ENCODE measurements at places on chromosomes 7 and 10. TPM values are rescaled to one million over a fixed set of nuclear protein-coding genes. Genes with fewer than 3 reads are reported as not detected.

DNA sequence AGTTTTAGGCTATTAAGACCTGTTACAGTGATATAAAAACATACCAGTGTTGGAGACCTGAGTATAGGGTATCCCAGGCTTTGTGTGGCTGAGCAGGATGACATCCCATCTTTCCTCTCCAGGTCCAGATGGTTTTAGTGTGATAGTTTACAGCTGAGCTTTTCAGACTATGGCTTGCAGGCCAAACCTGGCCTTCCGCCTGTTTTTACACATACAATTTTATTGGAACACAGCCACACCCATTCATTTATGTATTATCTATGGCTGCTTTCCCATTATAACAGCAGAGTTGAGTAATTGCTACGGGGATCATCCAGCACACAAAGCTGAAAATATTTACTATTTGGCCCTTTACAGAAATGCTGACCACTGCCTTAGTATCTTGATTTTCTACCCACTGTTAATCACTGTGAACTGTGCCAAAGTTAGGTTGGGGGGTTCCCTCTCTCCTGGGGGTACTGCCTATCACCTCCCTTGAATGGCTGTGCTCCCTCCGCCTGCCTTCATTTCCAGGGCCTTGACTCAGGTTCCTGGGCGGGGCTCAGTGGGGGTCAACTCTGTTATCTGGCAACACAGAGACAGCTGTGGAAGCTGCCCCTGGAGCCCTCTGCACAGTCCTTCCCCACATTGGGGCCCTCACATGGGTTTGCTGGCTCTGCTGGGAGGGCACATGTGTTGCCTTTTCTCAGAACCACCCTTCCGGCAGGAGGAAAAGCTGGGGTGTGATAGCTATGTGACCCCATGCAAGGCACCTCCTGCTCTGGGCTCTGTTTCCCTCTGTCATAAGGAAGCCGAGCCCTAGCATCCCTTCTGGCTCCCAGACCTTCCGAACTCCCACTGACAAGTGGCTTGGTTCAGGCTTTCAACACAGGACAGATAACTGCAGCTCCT lies 40.3 kb upstream of the SH2D4B start:
- DNase-seq = peak; percentile 50

DNA sequence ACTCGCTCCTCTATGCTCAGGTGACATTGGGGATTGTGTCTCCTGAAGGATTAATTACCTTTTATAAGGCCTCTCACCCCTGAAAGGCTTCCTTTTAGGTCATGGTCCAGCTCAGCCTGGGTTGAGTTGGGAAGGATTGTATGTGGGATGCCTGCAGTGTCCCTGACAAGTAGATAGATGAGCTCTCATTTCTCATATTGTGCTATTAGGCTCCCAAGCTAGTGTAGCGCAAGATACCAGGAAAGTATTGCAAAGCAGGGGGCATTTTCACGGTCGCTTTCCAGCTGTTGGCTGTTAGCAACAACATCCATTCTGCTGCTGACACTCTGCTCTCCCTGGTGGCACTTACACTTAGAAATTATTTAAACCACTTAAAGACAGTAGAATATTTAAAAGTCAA lies 31.9 kb downstream of the NXPH1 start:
- no peak for DNase-seq

DNA sequence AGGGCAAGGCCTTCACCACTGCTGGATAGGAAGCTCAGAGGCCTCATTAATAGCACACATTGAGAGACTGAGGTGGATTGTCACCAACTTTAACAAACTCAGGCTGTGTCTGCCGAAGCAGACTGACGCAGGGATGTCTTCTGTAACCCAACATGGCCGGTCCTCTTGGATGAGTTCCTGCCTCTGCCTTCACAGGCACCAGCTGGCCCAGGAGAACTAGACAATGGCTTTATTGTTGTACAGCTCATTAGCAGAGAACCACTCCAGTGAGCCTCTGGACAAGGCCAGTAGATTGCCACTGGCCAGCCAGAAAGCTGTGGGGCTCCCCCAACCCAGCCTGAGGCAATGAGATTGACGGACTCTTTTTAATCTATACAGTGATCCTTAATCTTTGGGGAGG lies 9.4 kb downstream of the NODAL start:
- DNase-seq = peak; percentile 64

- peak; percentile 18 for DNase-seq
Measured at GRCh38 chr7:38702002-38702535, 70.9 kb upstream of the AMPH start.

GRCh38 chr7:51243631-51244030 lies 73.0 kb downstream of the COBL start:
- no peak for DNase-seq

- DNase-seq = no peak
Measured at GRCh38 chr10:68302503-68302823, 29.4 kb upstream of the HNRNPH3 start.

DNA sequence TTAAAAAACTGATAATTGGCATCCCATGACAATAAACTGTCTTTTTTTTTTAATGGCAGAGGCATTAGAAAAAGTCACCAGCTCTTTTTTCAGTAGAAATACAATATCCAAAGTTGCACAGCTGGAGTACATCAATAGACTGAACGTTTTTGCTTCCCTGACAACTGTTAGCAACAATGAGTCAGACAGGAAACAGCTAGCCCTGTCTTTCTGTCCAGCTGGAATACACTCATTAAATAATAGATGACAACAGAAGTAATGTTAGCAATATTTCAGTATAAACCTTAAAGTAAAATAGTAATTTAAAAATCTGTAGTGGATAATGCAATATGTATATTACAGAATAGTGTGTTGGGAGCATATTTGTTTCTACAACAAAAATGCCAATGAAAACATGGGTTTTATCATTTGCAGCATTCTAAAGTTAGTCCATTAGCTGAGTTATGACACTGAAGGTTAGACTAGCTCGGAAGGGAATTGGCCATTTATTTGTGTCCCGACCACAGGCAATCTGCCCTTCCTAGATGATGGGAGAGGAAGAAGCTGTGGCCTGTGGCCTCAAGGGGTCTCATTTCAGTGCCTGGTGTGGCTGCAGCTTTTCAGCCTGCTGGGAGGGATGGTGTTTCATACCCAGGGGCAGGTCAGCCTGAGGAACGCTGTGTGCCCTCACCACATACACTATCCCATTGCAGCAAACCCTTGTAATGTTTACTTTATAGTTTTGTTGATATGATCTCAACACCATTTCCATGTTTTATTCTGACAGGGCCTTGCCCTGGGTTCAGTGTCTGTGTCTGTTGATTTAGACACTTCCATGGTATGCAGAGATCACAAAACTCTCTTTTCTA lies 173.3 kb downstream of the SLC16A9 start:
- DNase-seq = peak; percentile 57

DNA sequence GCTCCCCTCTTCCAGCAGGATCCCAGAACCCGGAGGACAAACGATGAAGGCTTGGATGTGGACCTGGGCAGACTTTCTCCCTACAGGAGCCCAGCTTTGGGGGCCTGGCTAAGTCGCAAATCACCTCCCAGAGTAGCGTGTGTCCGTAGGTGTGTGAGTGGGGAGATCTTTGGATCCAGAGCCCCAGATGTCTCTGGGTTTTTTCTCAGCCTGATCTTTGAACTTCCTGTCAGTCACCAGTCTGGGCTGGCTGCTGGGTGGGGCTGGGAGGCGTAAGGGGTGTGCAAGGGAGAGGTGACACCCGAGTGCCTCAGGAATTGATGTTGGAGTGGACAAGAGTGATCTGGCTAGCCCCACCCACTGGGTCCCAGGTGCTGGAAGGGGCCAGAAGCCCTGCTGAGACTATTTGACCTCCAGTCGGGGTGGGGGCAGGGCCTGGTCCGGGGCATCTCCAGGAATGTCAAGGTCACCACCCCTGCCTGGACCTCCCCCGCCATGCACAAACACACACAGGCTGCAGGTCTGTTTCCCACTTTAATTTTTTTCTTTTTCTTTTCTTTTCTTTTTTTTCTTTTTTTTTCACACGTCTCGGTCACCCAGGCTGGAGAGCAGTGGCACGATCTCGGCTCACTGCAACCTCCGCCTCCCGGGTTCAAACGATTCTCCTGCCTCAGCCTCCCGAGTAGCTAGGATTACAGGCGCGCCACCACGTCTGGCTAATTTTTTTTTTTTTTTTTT lies at the start of gene MOGAT3:
MOGAT3 (minus strand) TSS at position 175 of the 738 bp plus-strand sequence. CDS start 182 bp downstream, outside the sequence.
- DNase-seq = no peak

GRCh38 chr7:86785641-86786040 lies 141.9 kb downstream of the GRM3 start:
- DNase-seq = no peak

- no peak for DNase-seq
Measured at GRCh38 chr7:79513261-79513660, 59.8 kb upstream of the MAGI2 start.

DNA sequence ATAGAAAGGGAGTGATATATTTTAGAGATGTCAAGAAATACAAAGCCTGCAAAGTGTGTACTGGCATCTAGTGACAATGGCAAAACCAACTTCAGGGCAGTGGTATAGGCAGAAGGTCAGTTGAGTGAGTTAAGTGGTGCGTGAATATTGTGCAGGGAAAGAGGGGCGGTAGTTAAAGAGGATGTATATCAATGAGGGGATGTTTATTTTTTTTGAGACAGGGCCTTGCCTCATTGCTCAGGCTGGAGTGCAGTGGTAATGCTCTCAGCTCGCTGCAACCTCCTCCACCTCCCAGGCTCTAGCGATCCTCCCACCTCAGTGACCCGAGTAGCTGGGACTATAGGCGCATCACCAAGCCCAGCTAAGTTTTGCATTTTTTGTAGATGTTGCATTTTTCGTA lies 13.8 kb downstream of the ANLN start:
- no peak for DNase-seq

ANKRD30A gene
- total RNA-seq = not detected

ZNF282 gene
- total RNA-seq = 44.9 TPM

MYO3A gene
- not detected for total RNA-seq

NXPH1 gene
- total RNA-seq = not detected

CALML5 gene
- total RNA-seq = not detected

LIPM gene
- total RNA-seq = not detected

RPEL1 gene
- total RNA-seq = 0.17 TPM

Measured in mammary epithelial cell (primary cell).